ENCODE measurements at places on chromosomes 1 and 21.

GRCh38 chr1:12229835-12230548 lies at the start of gene VPS13D:
VPS13D (plus strand) TSS chr1:12230030; CDS start chr1:12234267, 4,237 bp downstream.
- peak; percentile 54 for DNase-seq

- DNase-seq = no peak
Measured at GRCh38 chr1:166117776-166118175, 49.0 kb downstream of the FAM78B start.

DNA sequence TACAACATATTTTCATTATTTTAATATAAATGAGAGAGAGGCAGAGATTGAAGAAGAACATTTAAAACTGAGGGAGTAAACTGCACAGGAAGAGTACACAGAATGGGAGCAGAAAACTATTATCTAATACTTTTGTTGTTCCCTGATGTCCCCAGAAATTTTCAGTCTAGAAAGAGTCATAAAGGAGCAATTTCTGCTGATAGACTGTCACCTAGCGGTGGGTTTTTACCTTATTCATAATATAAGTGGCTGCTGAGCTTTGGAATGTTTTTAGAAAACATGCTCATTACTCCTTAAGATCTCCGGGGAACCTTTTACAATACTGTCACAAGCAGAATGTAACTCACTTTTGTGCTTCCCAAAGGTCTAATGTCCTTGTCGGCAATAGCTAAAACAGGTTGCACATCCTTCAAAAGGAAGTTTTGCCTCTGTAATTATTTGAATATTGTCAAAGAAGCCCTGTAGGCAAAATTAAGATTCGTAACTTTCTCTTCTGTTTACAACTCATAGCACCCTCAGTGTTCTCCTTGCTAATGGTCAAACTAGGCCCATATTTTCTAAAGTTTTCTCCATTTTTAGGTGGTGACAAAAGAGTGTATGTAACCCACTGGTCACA lies 4.9 kb upstream of the NPL start:
- peak; percentile 65 for DNase-seq

GRCh38 chr1:14136152-14136763 lies 436.3 kb downstream of the PRDM2 start:
- no peak for DNase-seq

DNA sequence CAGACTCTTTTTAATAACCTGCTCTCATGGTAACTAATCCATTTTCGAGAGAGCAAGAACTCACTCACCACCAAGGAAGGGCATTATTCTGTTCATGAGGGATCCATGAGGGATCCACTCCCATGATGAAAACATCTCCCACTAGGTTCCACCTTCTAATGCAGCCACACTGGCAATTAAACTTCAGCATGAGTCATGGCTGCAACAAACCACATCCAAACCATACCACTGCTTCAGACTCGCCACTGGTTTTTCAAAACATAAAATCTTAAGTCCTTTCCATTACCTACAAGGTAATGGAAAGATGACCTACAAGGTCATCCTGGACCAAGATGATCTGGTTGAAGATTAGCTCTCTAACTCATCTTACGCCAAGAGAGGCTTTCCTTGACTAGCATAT lies 405.1 kb downstream of the VAV3 start:
- no peak for DNase-seq

GRCh38 chr1:175394739-175395138 lies 202.2 kb upstream of the KIAA0040 start:
- DNase-seq = no peak

DNA sequence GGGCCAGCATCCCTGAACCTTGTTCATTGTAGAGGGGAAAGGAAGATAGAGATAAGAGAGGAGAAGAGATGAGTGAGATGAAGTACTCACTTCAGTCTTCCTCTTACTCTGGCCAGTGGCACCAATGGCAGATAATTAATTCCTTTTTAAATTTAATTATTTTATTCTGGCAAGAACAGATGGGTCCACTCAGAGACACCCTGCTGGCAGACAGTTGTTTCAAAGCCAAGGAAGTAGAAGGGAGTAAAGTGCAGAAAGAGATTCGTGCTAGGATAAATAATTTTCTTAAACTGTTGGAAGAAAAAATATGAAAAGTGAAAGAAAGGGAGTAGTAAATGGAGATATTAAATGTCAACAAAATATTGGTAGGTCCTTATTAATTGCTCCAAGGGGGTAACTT lies 7.7 kb upstream of the GJA5 start:
- no peak for DNase-seq

DNA sequence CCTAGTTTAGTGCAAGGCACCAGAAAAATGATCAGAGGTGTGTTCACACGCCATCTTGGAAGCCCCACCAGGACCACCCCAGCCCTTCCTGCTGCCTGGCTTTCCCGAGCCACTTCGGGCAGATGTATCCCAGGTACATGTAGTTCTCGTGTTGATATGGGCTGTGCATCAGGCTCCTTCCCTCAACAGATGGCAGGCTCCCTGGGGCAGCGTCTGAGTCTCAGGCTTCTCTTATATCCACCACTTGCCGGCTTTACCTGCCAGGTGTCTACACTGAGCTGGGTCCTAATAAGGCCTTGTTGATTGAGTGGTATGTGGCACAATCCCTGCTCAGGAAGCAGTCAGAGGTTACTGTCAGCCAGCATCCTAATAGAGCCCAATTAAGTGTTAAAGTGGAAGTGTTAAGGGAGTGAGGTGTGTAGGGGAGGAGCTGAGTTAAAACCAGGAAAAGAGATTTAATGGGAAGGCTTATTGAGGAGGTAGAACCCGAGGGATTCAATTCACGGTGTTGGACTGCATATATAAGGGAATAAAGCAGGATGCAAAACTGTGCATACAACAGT lies 8.5 kb downstream of the GPA33 start:
- no peak for DNase-seq

- no peak for DNase-seq
Measured at GRCh38 chr1:233427907-233428306, 100.4 kb downstream of the MAP3K21 start.

DNA sequence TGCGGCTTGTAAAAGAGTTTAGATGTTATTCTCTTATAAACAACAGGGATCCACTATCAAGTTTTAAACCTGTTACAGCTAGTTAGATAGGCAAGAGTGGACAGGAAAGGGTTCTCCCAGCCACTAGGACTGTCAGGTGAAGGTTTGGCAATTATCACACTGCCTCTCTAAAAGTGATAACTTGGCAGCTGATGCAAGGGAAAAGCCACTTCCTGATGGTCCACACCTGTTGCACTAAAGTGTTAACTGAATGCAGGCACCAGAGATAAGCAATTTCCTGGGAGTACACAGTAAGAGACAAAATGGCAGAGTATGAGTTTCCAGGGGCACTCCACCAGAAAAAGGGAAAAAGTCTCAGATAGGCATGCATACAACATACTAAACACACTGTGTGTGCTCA lies 99.4 kb downstream of the VAV3 start:
- DNase-seq = no peak

GRCh38 chr1:223016381-223016780 lies 126.7 kb downstream of the TLR5 start:
- no peak for DNase-seq

- DNase-seq = no peak
Measured at GRCh38 chr1:78143673-78144072, 97.9 kb downstream of the GIPC2 start.

GRCh38 chr1:6495540-6496364 lies 4.3 kb upstream of the PLEKHG5 start:
- DNase-seq = no peak

GRCh38 chr1:179127163-179127895 lies 45.5 kb downstream of the TOR3A start:
- no peak for DNase-seq

GRCh38 chr1:82819234-82819633 lies 1018.5 kb downstream of the ADGRL2 start:
- DNase-seq = no peak

DNA sequence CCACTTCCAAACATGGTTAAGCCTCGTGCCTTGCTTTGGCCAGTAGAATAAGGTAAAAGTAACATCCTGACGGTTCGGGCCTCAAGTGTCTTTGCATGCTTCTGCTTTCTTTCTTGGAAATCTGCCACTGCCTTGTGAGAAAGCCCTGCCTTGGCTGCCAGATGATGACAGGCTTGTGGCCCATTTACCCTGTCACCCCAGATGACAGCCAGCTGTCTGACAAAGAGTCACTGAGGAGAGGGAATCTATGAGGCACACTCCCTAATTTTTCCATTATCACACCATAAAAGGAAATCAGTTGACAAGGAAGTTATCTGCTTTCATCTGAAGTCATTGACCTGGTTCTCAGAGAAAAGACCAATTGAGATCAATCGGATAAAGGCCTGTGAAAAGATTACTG lies 199.8 kb downstream of the USH2A start:
- DNase-seq = no peak

- DNase-seq = no peak
Measured at GRCh38 chr1:22369294-22370189, 82.1 kb upstream of the ZBTB40 start.

- no peak for DNase-seq
Measured at GRCh38 chr1:59136541-59137275, 160.2 kb upstream of the FGGY start.

GRCh38 chr1:230992100-230992774 lies 13.3 kb downstream of the ARV1 start:
- peak; percentile 93 for DNase-seq

DNA sequence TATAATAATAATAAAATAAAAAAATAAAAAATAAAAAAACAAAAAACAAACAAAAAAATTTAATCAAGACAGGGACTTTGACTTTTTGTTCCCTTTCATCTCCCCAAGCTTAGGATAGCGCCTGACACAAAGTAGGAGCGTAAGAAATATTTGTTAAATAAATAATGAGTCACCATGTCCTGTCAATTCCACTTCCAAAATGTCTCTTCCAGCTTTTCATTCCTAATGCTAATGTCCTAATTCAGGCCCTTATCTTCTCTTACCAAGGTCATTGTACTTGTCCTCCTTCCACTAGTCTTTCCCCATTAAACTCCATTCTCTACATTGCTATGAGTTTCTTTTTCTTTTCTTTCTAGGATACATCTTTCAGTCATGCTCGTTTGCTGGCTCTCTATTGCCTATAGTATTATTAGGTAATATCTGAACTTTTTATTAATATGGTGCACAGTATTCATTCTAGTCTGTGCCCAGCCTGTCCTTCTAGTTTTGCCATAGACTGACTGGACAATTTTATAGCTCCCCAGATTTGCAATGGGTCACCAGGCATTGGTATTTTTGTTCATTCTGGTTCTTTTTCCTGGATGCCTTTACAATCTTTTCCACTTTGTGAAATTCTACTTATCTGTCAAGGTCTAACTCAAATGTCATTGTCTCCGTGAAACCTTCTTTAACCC lies 11.4 kb downstream of the NEXN start:
- DNase-seq = no peak

GRCh38 chr1:239363930-239364329 lies 22.4 kb upstream of the CHRM3 start:
- no peak for DNase-seq

DNA sequence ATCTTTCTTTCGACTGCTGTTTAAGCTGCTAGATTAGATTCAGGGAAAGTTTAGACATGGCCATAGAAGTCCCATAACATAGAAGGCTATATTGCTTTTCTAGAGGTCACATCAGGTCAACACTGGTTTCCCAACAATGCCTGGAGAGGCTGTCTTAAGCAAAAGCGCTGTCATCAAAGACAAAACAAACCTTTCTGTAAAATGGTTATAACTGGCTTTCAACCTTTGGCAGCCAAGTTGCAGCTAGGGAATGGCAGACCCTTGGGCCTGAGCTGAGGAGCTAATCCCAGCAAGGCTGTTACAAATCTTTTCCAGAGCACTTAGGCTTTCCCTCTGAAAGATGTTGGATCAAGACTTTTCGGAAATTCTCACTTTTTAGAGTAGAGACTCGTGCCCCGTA lies 11.2 kb upstream of the ABCA4 start:
- DNase-seq = no peak

- DNase-seq = no peak
Measured at GRCh38 chr1:101290119-101290921, 53.5 kb downstream of the S1PR1 start.

- DNase-seq = no peak
Measured at GRCh38 chr21:15978215-15978738, 248.5 kb downstream of the USP25 start.

GRCh38 chr21:45975020-45975666 lies 6.4 kb upstream of the COL6A1 start:
- no peak for DNase-seq

- DNase-seq = no peak
Measured at GRCh38 chr1:203086992-203087763, 1.4 kb upstream of the MYOG start.

GRCh38 chr1:182329471-182329870 lies 62.1 kb downstream of the GLUL start:
- no peak for DNase-seq

DNA sequence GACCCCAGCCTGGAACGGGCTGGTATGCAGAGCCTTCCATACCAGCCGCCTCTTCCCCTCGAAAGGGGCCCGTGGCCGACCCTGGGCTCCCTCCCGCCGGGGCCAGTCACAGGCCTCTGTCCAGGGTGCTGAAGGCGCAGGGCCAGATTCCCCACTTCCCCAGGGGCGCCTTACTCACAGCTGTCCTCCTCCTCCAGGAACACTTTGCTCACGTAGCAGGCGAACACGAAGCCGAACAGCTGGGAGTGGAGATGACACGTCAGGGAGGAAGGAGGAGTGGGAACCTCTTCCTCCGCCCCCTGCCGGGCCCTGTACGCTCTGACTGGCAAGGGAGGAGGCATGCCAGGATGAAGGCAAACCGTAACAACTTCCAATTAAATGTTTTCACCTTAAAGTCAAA lies 57.3 kb downstream of the NKAIN1 start:
- DNase-seq = peak; percentile 52

DNA sequence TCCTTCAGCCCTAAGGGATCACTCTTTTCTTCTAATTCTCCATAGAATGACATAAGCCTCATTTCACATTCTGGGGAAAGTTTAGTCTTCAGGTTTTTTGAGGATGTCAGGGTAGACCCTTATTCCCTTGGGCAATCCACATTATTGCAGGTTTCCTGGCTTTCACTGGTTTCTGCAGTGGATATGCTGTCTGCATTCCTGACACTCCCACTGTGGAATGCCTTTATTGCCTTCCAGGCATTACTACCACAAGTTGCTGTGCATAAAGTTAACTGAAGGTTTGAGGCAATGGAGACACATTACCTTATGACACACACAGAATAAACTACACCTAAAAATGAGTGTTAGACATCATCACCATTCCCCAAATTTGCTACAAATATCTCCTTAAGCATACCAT lies 12.7 kb downstream of the FASLG start:
- DNase-seq = no peak

DNA sequence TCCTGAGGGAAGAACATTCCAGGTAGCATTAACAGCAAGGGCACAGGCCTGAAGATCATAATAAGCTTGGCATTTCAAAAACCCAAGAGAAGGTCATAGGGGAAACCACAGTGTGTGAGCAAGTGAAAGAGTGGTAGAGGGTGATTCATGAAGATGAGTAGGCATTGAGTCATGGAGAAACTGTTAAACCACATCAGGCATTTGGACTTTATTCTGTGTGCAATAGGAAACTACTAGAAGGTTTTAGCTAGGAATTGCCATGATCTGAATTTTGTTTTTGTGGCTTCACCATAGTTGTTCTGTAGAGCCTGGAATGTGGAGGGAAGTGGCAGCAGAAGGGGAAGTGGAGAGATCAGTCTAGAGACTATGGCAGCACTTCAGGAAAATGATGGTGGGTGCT lies 359.0 kb upstream of the PTBP2 start:
- no peak for DNase-seq

Data from NCI-H774 (cell line).